Neural crest cell (in vitro differentiated cells): ENCODE measurements at places on chromosomes 2 and 18.

DNA sequence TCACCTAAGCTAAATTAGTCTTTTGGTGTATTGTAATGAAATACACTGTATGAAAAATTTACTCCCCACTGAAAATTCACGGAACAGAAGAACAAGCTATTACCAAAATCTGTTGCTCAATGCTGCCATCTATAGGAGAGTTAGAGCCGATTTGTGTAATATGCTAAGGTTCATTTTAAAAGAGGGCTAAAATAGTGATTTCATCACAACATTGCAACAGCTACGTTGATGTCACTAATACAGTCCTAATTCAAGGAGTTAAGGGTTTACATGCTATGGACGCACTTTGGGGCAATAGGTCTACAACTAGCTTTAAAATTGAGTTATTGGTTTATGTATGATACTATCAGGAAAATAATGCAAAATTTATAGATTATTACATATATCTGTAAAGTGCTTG lies 3.0 kb upstream of the IRS1 start:
- no peak for DNase-seq

DNA sequence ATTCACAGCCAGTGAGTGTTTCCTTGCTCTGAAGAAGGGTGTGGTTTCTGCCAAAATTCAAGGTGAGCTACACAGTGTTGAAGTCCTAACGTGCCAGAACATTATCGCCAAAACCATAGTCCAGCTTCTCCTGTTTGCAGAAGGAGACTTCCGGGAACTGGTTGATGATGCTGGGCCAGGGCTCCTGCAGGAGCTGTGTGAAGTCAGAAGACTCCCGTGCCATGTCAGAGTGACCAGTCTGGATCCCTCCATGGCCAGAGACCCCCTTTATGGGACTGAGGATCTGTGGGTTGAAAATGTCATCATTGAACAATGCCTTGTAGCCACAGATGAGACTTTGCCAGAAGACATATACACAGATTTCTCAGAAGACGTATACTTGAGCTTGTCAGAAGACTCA lies 96.0 kb upstream of the RAB12 start:
- no peak for DNase-seq

DNA sequence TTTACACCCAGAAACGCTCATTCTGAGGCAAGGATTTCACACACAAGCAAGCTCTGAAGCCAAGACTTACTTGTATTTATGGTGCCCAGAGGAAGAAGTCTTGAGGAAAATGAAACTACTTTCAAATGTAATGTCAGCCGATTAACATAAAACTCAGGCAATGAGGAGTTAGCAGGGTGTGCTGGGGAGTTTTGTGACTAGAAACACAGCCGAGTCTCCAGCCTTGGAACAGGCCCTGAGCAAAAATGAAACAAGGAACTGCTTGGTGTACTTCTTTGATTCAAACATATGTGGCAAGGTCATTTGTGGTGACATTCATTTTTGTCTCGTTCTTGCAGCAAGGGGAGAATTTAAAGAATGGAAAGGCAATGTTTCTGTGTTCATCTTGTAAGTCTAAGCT lies 4.5 kb downstream of the DYTN start:
- no peak for DNase-seq

DNA sequence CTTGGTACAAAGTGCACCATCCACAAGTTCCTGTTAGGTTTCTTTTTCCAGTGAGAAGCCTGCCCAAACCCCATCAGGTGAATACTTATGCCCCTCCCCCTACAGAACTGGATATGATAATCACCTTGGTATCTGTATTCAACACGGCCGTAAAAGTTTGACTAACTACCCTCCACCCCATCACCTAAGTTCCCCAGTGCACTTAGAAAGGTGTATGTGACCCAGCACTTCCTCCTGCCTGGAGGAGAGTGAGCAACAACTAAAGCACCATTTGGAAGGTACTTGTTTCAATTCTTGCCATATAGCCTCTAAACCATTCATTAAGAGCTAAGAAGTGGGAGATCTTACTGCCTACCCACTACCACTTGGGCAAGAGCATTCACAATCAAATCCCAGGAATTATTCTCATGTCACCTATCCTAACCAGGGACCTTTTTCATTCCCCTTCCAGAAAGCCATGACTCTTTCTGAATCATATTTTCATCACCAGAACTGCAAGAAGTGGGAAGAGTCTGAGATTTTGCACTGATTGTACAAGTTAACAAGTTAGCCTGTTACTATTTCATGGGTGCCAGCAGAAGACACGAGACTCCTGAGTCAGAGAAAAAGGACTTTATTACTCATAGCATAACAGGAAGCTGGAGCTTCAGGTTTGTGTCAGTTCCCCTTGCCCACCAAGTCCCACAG lies 53.5 kb upstream of the NDUFV2 start:
- DNase-seq: no peak

- no peak for DNase-seq
Measured at GRCh38 chr2:172535119-172535518, 20.8 kb upstream of the PDK1 start.

GRCh38 chr2:19219060-19219459 lies 139.4 kb downstream of the OSR1 start:
- DNase-seq: no peak

DNA sequence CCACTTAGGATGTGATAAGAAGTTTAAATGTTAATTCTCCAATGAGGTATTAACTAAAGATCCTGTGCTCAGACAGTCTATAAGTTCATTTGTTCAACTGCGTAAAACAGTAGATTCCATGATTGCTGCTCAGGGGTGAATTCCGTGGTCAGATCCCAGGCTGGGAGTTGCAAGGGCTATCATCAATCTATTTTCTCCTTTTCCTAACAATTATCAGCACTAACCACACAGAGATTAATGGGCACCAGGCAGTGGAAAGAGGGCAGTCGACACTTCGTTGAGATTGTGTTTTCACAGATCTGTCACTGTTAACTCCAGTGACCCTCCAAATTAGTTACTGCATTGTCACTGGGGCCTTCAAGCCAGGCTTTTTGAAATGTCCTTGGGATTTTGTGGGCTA lies 154.1 kb upstream of the SPRED2 start:
- no peak for DNase-seq

DNA sequence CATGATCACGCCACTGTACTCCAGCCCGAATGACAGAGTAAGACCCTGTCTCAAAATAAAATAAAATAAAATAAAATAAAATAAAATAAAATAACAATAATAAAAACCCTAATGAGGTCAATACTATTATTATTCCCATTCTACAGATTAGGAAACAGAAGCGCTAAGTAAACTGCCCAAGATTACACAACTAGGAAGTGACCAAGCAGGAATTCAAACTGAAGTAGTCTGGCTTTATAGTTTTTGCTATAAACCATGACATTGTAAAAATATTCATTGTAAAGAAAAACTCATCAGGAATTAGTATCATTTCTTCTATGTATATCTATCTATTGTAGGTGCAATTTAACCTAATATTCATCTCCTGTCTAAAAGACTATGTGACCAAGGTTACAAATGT lies 1.2 kb downstream of the PLEKHM3 start:
- DNase-seq: no peak

DNA sequence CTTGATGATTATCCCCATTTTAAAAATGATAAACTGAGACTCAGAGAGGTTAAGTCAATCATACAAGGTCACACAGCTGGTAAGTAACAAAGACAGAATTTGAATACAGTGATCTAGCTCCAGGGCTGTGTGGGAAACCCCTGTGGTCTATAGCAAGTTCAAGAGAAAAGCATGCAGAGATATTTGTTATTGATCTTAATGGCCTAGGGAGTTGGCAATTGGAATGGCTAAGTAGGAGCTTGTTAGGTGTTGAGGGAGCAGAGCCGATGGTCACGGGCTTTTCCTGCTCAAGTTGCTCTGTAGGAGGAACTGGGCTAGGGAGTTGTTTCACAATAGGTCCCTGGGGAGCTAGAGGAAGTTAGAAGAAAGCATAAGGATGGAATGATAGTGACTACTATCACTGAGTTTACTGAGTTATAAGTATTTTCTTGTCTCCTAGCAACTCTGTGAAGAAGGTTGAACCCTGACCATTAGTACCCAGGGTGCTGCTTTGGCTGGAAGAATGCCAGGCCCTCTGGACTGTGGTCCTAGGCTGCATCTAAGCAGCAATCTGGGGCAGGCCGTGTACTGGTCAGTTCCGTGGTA lies 30.0 kb downstream of the RNF125 start:
- DNase-seq: no peak

- DNase-seq: no peak
Measured at GRCh38 chr2:12948231-12948960, 231.7 kb downstream of the TRIB2 start.

GRCh38 chr2:71812736-71813135 lies 334.9 kb downstream of the CYP26B1 start:
- no peak for DNase-seq

DNA sequence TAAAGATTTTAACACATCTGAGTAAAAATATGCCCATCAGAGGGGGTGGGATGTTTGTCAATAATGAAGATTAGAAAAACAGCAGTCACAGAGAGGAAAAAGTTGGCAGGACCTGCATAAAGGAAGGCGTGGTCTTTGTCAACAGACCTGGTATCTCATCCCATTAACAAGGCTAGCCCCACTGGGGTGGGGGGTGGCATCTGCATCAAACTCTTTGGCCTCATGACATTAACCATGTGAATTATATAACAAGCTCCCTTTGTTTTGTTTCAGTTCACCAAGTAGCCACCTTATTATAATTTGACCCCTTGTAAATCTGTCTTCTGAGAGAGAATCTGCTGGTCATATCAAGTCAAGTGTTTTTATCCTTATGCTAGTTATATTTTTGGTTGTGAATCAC lies 28.8 kb downstream of the NEMP2 start:
- no peak for DNase-seq

DNA sequence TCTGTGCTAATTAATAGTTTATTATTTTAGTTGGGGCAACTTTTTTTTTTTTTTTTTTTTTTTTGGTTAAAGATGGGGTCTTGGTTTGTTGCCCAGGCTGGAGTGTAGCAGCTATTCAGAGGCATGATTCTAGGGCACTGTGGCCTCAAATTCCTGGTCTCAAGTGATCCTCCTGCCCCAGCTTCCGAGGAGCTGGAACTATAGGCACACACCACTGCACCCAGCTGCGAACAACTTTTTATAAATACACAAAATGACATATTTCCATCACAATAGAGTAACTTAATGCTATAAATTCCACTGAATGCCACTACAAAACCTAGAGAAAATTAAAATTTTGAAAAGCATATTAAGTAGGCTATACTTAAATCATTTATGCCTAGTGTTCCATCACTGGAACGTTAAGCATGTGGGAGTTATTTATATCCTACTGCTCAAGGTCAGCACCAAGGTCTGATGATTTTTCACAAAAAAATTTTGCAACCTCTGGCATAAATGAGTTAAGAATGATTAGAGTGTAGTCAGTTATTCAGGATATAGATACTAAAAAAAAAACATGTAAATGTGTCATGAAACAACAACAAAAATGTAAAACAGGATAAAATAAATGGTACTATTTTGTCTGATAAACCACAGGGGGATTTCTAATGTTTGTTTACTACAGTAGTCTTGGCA lies 46.8 kb downstream of the GFPT1 start:
- DNase-seq: no peak

DNA sequence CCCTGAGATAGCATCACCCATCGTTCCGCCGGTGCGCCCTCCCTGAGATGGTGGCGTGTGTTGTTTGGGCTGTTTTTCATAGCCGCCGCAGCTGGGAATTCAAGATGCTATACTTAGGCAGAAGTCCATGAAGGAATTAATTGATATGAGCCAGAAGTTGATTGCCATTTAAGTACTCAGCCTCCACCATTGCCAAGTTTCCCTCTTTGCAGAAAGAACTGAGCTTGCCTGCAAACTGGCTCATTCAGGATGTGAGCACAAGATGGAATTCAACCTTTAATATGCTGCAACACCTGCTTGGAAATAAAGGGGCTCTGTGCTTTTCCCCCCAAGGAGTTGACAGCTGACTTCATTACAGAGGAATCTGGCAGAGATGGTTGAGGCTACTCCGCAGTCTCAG lies 295.5 kb downstream of the ZNF521 start:
- no peak for DNase-seq

DNA sequence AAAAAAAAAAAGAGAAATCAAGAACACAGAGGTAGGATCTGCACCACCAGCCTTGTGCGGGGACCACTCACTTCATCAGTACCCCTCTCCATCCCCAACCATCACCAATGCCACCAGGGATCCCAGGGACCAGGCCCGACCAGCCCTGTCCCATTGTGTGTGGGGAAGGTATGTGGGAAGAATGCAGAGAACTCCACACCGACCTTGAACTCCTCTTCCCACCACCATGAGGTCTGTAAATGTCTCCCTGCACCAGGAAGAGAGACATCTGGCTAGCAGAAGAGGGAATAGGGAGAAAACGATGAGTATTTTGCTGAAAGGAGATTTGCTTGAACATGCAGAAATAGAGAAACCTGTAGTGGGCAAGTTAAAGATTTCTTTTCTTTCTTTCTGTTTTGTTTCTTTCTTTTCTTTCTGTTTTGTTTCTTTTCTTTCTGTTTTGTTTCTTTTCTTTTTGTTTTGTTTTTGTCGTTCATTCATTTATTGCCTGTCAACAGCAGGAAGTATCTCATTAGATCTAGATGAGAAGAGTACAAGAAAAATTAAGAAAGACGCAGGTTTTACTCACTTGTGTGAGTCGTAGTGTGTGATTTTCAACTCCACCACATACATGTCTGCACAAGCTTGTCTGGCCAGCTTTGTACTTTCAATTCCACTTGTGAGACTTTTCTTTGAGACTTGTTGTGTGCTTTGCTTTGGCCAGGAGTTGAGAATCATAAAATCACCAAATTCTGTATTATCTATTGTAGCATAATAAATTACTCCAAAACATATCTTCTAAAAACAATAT lies 179.8 kb upstream of the HAAO start:
- no peak for DNase-seq

DNA sequence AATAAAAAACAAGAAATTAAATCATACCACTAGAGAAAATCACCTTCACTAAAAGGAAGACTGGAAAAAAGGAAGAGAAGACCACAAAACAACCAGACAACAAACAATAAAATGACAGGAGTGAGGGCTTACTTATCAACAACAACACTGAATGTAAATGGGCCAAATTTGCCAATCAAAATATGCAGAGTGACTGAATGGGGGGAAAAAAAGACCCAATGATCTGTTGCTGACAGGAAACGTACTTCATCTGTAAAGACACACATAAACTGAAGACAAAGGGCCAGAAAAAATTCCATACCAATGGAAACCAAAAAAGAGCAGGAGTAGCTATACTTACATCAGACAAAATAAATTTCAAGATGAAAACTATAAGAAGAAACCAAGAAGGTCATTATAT lies 25.5 kb upstream of the EML6 start:
- no peak for DNase-seq

- DNase-seq: no peak
Measured at GRCh38 chr2:197453914-197454398, 604 bp downstream of the COQ10B start.

DNA sequence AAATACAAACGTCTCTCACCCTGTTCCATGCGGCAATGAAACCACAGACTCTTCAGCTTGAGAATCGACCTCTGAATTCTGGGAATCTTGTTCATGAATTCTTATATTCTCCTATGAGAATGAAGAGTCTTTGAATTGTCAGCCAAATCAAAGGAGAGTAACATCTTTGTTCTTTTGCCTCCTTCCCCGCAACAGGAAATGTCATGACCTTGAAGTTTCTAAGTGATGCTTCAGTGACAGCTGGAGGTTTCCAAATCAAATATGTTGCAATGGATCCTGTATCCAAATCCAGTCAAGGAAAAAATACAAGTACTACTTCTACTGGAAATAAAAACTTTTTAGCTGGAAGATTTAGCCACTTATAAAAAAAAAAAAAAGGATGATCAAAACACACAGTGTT lies 21.8 kb downstream of the TNFAIP6 start:
- DNase-seq: no peak
